ENCODE measurements at places on chromosomes 7 and 10.

DNA sequence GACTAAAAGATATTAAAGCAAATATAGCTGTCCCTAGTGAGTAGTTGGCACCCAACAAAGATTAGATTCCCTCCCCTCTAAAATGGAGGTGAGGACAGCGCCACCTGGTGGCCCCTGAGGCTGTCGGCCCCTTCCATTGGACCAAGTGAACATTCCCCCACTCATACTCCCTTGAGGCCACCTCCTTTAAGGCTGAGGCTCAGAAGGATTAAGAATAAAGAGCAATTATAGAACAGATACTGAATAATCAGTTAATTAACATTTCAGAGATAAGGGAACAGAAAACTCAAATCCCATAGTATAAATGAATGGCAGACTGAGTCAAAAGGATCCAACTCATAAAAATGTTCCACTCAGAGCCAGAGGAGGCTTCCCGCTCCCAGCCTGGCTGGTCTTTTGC lies 130.4 kb upstream of the GHITM start:
- no peak for DNase-seq

GRCh38 chr7:120856621-120857352 lies 1.2 kb downstream of the TSPAN12 start:
- DNase-seq, result peak; percentile 9

DNA sequence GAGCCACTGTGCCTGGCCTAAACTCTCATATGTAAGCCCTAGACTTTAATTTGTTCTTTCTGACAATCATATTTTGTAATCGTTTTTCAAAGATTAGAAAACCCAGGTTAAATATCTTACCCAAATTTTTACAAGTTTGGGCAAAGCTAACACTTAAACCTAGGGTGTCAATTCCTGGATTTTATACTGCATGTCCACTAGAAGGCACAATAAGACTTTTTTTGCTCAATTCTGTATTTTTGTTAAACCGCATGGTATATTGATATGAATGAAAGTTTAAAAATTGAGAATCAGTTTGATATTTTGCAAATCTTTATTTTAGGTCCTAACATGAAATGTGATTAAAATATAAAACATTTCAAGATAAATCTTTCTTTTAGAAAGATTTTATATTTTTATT lies 29.3 kb downstream of the DYNC2I1 start:
- DNase-seq, result no peak

- DNase-seq, result peak; percentile 28
These were observed 334.4 kb downstream of the SUGCT start for GRCh38 chr7:40468891-40469864.

DNA sequence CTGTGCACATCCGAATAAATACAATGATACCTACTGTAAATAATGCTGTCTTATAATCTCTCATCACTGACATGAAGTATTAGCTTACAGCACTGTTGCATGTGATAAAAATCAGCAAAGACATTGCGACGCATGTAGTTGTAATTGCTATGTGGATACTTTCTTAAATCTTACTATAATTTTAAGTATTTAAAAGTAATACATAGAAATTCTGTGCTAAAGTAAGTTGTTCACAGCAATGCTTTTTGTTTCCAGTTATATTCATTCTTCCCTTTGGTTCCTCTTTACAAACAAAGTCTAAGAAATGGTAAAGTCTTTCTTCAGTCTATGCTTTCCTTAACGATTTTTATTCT lies 113.7 kb upstream of the DGKB start:
- no peak for DNase-seq

DNA sequence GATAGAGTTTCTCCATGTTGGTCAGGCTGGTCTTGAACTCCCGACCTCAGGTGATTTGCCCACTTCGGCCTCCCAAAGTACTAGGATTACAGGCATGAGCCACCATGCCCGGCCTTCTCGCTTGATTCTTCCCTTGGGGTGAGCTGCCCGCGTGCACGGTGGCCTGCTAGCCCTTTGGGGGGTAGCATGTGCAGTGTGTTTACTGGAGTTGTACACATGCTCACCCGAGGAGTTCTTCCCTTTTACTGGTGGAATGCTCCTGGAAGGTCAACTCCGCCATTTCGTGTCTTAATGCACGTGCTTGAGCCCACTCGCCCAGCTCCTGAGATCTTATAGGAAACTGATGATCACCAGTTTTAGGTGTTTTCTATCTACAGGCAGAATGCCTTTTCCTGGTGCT lies 17.0 kb upstream of the ADAMTS14 start:
- no peak for DNase-seq

GRCh38 chr10:34386921-34387320 lies 428.2 kb downstream of the PARD3 start:
- no peak for DNase-seq

GRCh38 chr7:155583636-155584035 lies 37.3 kb upstream of the CNPY1 start:
- DNase-seq, result no peak

DNA sequence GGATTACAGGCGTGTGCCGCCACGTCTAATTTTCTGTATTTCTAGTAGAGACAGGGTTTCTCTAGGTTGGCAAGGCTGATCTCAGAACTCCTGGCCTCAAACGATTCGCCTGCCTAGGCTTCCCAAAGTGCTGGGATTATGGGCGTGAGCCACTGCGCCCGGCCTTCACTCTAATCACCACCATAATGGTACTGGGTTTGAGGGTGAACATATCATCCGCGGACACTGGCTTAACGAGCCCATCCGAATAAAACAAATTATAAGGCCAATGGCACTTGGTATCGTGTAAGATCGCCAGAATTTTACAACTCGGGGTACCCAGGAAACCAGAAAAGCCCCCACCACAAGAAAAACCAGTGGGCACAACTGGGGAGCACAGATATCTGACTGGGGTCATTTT lies 580 bp downstream of the FAM200A start:
- DNase-seq, result no peak

- no peak for DNase-seq
These were observed 30.3 kb upstream of the CCSER2 start for GRCh38 chr10:84298057-84298456.
